ENCODE measurements at places on chromosomes 1 and 21. TPM values are rescaled to one million over a fixed set of nuclear protein-coding genes. Genes with fewer than 3 reads are reported as not detected.

DNA sequence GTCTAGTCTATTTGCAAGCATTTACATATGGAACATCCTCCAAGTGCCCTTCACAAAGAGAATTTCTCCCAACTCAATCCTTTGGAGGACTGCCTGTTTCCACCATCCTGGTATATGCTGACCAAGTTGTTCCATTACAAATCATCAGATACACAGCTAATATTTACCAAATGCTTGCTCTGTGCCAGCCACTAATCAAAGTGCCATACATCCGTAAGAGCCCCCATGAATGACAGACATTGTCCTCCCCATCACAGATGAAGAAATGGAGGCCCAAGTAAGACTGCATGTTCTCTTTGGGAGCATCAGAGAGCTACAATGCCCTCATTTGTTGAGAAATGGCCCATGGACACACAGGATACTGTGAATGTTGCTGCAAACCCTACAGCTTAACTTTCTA, 130.0 kb upstream of the BACE2 start:
- no peaks in the 10 kb centered on the region for H3K4me1 ChIP-seq
- H3K27me3 ChIP-seq = no peaks in the 10 kb centered on the region
- no peaks in the 10 kb centered on the region for H3K36me3 ChIP-seq
- no peak for DNase-seq
- H3K27ac ChIP-seq = no peak overlapping the region

GRCh38 chr1:2804628-2805351, 3.3 kb upstream of the TTC34 start:
- H3K36me3 ChIP-seq = no peaks in the 10 kb centered on the region
- H3K27ac ChIP-seq = no peak overlapping the region
- no peaks in the 10 kb centered on the region for H3K4me1 ChIP-seq
- H3K27me3 ChIP-seq = no peaks in the 10 kb centered on the region

DNA sequence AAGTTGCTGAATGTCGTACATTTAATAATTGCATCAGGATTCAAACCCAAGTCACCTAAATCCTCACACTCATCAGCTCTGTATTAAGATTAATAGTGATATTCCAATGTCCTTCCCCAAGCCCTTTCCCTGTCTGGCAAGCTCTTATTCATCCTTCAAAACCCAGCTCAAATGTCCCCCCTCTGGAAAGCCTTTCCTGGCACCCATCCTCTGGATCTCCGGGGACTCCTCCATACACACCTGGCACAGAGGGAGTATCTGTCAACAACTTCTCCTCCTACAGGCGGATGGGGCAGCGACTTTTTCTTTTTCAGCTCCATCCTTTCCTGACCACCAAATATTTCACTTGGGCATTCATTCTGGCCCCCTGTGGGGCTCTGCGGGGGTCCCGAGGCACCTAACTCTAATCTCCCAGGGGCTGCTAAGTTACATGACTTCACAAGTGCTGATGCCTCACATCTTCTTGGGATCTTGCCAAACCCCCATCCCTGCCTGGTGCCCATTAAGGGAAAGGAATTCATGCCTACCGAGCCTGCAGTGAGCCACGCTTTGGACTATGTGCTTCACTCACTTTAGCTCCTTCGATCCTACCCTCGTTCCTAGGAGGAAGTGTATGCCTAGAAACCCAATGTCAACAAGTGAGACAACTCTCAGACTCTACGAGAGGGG, 15.2 kb downstream of the TINAGL1 start:
- H3K4me3 ChIP-seq = no peak overlapping the region
- DNase-seq = peak; percentile 49
- H3K4me1 ChIP-seq = peaks cover 2% of the 10 kb centered on the region
- no peaks in the 10 kb centered on the region for H3K36me3 ChIP-seq
- H3K27ac ChIP-seq = no peak overlapping the region

DNA sequence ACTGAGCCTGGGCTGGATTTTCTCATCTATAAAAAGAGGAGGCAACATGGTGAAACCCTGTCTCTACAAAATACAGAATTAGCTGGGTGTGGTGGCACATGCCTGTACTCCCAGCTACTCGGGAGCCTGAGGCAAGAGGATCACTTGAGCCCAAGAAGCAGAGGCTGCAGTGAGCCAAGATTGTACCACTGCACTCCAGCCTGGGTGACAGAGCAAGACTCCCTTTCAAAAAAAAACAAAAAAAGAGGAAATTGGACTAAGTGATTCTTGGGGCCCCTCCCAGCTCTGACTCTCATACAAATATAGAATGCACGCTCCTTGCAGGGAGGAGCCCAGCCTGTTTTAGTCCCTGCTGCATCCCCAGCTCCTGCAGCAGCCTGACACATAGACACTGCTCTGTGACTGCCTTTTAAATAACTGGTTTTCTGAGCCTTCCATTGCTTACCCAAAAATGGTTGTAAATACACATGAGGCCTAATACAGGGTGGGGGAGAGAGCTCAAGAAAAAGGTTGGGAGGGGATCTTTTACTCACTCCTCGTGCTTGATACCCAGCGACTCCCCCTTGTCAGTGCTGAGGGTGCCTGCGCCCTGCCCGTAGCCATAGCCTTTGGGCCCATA, 17.2 kb downstream of the CSRP1 start:
- no peak overlapping the region for H3K4me3 ChIP-seq
- H3K27me3 ChIP-seq = no peaks in the 10 kb centered on the region
- H3K27ac ChIP-seq = peak overlapping the region; percentile 73
- DNase-seq = no peak
- H3K4me1 ChIP-seq = peaks cover 51% of the 10 kb centered on the region

DNA sequence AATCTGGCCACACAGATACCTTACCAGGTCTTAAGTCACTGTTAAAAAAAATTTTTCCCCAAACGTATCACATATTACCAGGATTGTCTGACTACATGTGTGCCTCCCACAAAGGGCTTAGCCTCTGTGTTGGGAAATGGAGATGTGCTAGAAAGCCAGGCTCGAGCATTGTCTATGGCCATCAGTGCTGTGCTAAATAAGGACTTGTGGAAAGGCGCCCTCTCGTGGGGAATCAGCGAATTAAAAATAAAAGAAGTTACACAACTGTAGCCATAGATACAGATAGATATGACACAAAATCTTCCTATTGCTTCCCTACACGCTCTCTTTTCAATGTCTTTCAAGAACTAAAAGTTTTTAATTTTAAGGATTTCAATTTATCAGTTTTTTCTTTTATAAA, 47.5 kb upstream of the CRNN start:
- no peaks in the 10 kb centered on the region for H3K4me1 ChIP-seq
- DNase-seq = peak; percentile 36
- no peak overlapping the region for H3K27ac ChIP-seq
- no peak overlapping the region for H3K4me3 ChIP-seq
- no peaks in the 10 kb centered on the region for H3K36me3 ChIP-seq

OR2T2 gene
- not detected for total RNA-seq

HENMT1 gene
- total RNA-seq = 3.0 TPM

- H3K27ac ChIP-seq = peak overlapping the region; percentile 43
- peak; percentile 93 for DNase-seq
- no peaks in the 10 kb centered on the region for H3K4me1 ChIP-seq
- H3K4me3 ChIP-seq = no peak overlapping the region
- H3K27me3 ChIP-seq = no peaks in the 10 kb centered on the region
Measured at GRCh38 chr1:212727386-212728181, 27.9 kb upstream of the BATF3 start.

DNA sequence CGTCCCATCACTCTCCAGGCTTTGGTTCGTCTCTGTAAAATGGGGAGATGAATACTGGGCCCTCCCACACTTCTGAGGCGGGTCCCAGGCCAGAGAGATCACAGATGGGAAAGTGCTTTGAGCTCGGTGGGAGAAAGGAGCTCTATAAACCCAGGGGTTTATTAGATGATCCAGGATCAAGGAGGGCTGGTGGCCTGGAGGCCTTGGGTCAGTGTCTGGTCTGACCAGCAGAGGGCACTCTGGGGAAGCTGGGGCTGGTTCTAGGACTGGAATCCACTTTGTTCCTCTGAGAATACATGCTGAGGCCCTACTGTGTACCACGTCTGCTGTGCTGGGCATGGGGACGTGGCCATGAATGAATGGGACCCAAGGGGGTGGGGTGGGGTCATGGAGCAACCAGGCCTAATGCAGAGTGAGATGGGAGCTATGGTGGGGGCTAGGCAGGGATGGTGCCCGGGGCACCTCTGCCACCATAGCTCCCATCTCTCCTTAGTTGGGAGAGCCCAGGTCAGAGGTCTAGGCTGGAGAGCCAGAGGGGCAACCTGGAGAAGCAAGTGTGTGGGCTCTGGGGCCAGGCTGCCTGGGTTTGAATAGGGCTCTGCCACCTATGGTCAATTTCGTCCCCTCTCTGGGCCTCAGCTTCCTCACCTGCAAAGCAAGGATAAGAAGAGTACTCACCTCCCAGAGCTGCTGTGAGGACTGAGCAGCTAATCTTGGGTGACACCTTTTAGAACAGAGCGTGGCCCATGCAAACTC, 9.0 kb upstream of the FAM131C start:
- H3K36me3 ChIP-seq = no peaks in the 10 kb centered on the region
- DNase-seq = peak; percentile 60
- no peak overlapping the region for H3K4me3 ChIP-seq

SEC16B gene
- 1.0 TPM for total RNA-seq

DNA sequence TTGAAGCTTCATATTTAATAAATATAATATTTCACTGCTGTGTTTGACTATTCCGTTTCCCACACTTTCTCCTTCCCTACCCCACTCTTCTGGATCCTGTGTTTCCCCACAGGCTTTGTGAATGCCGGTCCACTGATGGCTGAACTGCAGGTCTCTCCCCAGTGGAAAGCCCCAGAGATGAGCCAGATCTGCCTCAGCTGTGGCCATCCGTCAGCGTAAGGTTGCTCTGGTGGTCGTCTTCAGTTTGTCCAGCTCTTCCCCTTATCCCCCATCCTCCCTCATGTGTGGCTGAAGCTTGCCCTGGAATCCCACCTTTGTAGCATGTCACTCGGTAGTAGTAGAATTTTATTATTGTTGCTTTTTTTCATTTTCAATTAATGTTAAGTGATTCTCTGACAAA, 11.4 kb downstream of the SMAP2 start:
- no peak overlapping the region for H3K4me3 ChIP-seq
- peak overlapping the region; percentile 85 for H3K27ac ChIP-seq
- peaks cover 31% of the 10 kb centered on the region for H3K4me1 ChIP-seq
- no peak for DNase-seq
- H3K27me3 ChIP-seq = no peaks in the 10 kb centered on the region
- H3K36me3 ChIP-seq = no peaks in the 10 kb centered on the region

ZFP69 gene
- 4.4 TPM for total RNA-seq

DNA sequence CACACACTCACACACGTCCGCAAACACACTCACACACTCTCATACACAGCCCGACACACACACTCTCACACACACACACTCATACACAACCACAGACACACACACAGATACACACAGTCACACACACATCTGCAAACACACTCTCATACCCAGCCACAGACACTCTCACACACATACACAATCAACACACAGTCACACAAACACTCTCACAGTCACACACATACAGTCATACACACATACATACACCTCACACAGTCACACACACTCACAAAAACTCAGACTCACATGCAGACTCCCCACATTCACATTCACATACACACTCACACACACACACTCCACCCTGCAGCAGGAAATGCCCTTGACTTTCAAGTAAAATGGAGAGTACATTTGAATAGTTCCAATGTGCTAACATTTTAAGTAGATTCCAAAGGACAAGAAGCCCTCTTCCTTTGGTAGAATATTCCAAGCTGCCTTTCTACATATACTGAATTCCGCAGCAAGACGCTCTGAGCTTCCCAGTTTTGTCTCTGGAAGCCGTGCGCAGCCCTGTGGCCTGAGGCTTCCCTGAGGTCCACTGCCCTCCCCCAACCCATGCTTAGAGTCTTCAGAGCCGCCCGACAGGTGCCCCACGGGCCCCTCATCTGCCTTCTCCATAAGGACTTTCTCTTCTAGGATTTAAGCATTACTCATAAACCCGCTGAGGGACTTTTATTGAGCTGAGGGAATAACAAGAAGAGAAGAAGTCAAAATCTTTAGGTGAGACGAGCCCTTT, 9.7 kb downstream of the BATF3 start:
- H3K4me3 ChIP-seq = no peak overlapping the region
- H3K27me3 ChIP-seq = no peaks in the 10 kb centered on the region
- no peak for DNase-seq

DNA sequence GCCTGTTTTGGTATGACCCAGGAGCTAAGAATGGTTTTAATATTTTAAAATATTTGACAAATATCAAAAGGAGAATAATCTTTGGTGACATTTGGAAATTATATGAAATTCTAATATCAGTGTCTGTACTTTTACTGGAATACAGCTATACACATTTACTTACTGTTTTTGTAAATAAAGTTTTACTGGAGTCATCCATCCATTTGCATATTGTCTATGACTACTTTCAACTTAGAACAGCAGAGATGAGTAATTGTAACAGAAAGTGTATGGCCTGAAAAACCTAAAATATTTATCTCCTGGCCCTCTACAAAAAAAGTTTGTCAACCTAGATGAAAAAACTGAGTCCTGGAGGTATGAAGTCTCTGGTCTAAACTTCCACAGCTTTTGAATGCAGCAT, 5.8 kb upstream of the MAP3K7CL start:
- no peak overlapping the region for H3K4me3 ChIP-seq
- peaks cover 3% of the 10 kb centered on the region for H3K4me1 ChIP-seq
- H3K27me3 ChIP-seq = no peaks in the 10 kb centered on the region
- DNase-seq = no peak
- no peaks in the 10 kb centered on the region for H3K36me3 ChIP-seq

All from fibroblast of lung (primary cell).